ENCODE measurements at places on chromosomes 12 and 14. TPM values are rescaled to one million over a fixed set of nuclear protein-coding genes. Genes with fewer than 3 reads are reported as not detected.

RFLNA gene
- not detected for total RNA-seq

ACSM4 gene
- total RNA-seq = not detected

DNA sequence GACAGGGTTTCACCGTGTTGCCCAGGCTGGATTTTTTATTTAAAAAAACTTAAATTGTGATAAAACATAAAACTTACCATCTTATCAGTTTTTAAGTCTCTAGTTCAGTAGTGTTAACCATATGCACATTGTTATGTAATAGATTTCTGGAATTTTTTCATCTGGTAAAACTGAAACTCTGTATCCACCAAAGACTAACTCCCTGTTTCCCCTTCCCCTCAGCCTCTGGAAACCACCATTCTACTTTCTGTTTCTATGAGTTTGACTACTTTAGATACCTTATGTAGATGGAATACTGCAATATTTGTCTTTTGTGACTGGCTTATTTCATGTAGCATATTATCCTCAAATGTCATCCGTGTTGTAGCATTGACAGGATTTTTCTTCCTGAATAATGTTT, 12.8 kb upstream of the PLEKHG3 start:
- no peak for DNase-seq

P2RX2 gene
- total RNA-seq = not detected

DNA sequence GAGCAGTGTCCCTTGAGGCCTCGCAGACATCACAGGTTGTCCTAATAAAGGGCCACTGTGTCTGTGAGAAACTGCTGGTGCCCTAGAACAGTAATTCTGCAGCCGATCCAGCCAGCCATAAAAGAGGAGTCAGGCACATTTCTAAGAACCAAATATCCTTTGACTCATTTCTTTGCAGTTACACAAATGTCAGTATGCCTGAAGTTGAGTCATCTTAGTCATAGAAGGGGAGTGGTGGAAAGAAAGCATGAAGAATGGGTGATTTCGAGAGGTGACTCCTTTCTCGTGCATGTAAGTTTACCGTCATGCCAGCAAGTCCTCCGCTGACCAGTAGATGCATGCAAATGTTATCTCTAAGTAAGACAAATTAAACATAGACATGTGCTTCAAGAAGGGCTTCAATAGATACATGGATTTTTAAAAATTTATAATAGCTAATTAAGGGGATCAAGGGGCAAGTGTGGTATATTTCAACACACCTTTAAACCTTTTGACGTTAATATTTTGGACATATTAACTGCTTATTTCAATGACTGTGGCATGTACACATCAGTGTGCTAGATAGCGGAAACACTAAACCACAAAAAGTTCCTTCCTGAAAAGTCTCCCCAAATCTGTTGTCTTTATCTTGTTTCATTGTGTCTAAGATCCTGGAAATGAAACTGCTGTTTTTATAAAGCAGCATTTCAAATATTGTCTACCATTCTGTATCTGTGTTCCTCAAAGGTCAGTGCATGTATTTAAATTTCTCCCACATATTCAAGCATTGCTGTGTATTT, 497.4 kb downstream of the NPAS3 start:
- no peak for DNase-seq

TIGAR gene
- 18.2 TPM for total RNA-seq

- DNase-seq = no peak
These were observed 111.5 kb upstream of the TMPO start for GRCh38 chr12:98403936-98404335.

HOXC11 gene
- total RNA-seq = 3.8 TPM

DNA sequence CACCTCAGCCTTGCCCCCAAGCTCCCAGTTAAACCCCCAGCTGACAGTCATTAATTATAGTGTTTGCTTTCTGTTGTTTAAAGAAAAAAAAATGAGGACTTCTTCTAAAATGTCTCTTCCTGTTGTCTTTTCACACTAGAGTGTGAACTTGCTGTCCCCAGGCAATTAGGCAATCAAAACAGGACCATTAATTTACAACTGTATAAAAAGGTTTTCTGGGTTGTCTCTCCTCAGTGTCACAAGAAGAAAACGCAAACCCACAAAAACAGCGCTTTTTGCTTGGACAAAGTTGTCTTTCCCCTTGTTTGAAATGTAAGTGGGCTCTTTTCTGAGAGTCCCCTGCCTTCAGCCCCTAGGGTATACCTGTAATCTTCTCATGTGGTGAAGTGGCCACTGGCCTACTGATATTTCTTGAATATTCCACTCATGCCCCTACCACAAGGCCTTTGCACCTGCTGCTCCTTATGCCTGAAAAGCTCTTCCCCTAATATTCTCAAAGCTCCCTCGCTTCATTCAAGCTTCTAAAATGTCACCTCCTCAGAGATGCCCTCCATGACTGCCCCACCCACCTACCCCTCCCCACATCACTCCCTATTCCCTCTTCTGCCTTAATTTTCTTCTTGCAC, 158.9 kb upstream of the PWP1 start:
- DNase-seq = no peak

TCL1B gene
- 5.7 TPM for total RNA-seq

All from OCI-LY7 (cell line).